ENCODE measurements at places on chromosomes 1 and 21.

DNA sequence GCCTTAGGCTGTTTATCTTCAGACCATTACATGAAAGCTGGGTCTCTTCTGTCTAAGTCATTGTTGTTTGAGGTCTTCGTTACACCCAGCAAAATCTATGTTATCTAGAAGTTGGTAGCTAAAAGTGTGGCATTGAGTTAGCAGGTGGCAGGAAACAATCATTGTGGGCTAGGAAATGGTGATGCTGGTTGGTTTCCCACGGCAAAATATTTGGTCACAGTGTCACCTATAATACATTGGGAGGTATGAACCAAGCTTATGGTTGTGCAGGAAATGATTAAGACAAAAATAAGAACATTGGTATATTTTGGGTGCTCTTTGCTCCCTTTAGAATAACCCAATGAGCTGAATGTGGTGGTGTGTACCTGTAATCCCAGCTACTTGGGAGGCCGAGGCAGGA, 169.7 kb downstream of the TRIM33 start:
- no peak for DNase-seq

- DNase-seq, result no peak
Measured at GRCh38 chr1:226821719-226822085, 48.7 kb upstream of the PSEN2 start.

DNA sequence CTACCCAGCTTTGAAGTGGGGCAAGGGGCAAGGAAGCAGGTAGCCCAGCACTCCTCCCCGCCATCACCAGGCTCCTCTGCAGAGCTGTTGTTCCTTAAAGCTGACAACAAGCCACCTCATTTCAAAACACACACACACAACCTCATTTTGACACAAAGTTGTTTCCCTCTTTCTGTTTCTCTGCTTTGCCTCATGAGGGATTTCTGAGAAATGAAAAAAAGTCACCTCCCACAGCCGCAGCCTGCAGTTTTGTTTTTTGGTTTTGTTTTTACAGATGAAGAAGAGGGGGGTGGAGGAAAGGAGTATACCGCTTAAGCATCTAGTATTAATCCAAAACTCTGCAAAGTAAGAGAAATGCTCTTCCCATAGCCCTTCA, 12.1 kb downstream of the MCL1 start:
- no peak for DNase-seq

- DNase-seq, result no peak
Measured at GRCh38 chr1:64231153-64231552, 27.7 kb downstream of the UBE2U start.

GRCh38 chr1:41888756-41889155, 30.0 kb downstream of the HIVEP3 start:
- DNase-seq, result no peak

- peak; percentile 65 for DNase-seq
Measured at GRCh38 chr1:225881959-225882693, at the start of gene TMEM63A. TSS of gene TMEM63A (minus strand) at chr1:225882380. CDS start at chr1:225877580, 4,800 bp downstream.

GRCh38 chr1:36222481-36223380, 1.5 kb upstream of the THRAP3 start:
- no peak for DNase-seq

GRCh38 chr21:25456672-25457071, 150.6 kb downstream of the MRPL39 start:
- no peak for DNase-seq

- DNase-seq, result no peak
Measured at GRCh38 chr1:226731257-226731893, 7.7 kb downstream of the ITPKB start.

DNA sequence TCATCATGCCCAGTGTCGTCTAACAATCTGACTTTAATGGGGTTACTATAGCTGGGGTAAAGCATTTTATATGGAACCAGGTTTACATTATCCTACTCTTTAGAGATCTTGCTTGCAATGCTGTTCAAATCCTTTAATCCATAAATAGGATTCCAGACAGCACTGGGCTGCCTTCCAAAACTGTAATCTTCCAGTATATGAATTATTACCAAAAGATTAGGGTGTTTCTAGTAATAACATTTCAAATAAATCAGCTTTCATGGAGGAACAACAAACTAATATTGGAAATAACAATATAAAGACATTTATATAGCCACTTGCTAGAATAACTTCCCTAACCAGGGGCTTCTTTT, 88.6 kb upstream of the PLXNA2 start:
- no peak for DNase-seq

DNA sequence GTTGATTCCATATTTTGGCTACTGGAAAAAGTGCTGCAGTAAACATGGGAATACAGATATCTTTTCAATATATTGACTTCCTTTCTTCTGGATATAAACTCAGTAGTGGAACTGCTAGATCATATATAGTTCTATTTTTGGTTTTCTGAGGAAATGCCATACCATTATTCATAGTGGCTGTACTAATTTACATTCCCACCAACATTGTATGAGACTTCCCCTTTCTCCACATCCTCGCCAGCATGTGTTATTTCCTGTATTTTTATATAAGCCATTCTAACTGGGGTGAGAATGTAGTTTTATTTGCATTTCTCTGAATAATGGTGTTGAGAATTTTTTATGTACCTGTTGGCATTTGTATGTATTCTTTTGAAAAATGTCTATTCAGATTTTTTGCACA, 385.2 kb downstream of the NUF2 start:
- no peak for DNase-seq

GRCh38 chr1:30756545-30757351, 826 bp downstream of the LAPTM5 start:
- no peak for DNase-seq

Measured in NCI-H1048 (cell line).